GM23248 (cell line): ENCODE measurements at places on chromosomes 1 and 21. TPM values are rescaled to one million over a fixed set of nuclear protein-coding genes. Genes with fewer than 3 reads are reported as not detected.

- no peak for DNase-seq
These were observed 13.2 kb downstream of the ESRRG start for GRCh38 chr1:216710055-216710454.

- peak; percentile 87 for DNase-seq
These were observed 98.8 kb downstream of the RASAL2 start for GRCh38 chr1:178192686-178193085.

GRCh38 chr1:101142244-101142643 lies 94.6 kb upstream of the S1PR1 start:
- no peak for DNase-seq

- peak; percentile 93 for DNase-seq
These were observed 738.5 kb upstream of the CHRM3 start for GRCh38 chr1:238647877-238648276.

- peak; percentile 20 for DNase-seq
These were observed 47.5 kb downstream of the OLFML3 start for GRCh38 chr1:114026797-114027196.

DNA sequence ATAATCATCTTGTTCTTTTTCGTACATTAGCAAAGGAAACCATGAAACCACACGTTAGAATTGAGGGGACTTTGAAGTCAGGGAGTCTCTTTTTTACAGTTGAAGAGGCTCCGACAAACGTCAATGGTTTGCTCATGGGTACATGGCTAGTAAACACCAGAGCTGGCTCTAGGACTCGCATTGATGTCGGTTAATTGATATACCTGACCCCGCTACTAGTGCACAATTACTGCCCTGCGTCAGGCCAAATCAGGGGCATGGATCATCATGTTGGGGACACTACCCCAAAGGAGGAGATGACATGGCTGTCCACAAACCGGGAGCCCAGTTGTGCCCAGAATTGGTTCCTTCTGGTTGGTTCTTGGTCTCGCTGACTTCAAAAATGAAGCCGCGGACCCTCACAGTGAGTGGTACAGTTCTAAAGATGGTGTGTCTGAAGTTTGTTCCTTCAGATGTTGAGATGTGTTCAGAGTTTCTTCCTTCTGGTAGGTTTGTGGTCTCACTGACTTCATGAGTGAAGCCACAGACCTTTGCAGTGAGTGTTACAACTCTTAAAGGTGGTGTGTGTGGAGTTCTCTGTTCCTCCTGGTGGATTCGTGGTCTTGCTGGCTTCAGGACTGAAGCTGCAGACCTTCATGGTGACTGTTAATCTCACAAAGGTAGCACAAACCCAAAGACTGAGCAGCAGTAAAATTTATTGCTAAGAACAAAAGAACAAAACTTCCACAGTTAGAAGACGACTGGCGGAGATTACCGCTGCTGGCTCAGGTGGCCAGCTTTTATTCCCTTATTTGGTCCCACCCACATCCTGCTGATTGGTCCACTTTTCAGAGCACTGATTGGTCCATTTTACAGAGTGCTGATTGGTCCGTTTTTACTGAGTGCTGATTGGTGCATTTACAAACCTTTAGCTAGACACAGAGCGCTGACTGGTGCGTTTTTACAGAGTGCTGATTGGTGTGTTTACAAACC lies 126.9 kb upstream of the ERRFI1 start:
- DNase-seq = no peak

DNA sequence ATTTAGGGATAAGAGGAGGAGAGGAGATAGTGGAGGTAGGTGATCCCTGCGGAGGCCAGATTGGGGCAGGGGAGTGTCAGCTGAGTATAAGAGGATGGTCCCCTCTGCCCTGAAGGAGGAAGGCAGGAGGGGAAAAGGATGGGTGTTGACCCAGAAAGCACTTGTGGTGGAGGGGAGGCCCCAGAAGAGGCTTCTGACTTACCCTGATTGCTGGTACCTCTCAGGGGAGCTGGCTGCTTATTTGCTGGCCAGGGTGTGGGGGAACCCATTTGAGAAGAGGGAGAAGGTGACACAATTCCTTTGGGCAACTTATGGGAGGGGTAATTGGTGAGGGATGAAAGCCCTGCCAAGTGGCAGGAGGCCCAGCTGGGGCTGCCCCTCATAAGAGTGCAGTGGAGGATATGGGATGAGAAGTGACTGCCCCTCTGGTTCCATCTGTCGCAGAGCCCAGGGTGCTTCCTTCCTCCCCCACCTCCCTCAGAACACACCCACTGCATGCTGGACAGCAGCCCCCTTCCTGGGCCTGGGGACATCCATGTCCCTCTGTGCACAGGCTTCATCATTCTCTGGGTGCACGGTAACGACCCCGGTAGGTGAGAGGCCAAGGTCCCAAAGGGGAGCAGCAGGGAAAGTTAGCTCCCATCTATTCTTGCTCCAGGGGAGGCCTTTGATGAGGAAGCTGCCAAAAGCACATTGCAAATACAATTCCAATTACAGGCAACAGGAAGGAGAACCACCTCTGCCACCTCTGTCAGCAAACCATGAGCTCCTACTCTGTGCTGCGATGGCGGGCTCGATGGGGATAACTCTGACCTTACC lies 1.4 kb upstream of the PCSK9 start:
- no peak for DNase-seq

GRCh38 chr1:212442408-212442807 lies 9.7 kb downstream of the NENF start:
- no peak for DNase-seq

DNA sequence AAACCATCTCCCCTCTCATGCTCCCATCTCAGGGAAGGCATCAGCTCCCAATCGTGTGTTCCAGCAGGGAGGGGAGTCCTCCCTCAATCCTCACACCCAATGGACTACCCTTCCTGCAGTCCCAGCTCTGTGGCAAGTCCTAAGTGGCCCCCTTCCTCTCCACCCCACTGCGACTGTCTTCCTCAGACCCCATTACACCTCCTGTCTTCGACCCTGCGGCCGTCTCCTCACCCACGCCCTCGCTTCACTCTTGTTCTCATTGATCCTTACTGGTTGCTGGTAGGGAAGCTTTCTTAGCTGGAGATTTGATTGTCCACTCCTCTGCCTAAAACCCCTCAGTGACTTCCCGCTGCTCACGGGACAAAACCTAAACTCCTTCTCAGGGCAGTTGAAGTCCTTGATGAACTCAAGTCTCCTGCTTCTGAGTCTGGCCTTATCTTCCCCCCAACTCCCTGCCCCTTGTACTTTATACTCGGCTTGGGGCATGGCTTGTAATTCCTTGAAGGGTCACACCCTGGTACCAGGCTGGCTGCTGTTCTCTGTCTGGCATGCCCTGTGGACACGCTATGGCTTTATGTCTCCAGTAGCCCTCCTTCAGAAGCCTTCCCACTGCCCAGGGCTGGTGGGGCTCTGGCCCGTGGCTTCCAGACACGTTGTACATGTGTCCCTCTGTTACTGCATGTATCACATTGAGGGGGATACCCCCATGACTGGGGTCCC lies 2.3 kb upstream of the EPS8L3 start:
- no peak for DNase-seq

DNA sequence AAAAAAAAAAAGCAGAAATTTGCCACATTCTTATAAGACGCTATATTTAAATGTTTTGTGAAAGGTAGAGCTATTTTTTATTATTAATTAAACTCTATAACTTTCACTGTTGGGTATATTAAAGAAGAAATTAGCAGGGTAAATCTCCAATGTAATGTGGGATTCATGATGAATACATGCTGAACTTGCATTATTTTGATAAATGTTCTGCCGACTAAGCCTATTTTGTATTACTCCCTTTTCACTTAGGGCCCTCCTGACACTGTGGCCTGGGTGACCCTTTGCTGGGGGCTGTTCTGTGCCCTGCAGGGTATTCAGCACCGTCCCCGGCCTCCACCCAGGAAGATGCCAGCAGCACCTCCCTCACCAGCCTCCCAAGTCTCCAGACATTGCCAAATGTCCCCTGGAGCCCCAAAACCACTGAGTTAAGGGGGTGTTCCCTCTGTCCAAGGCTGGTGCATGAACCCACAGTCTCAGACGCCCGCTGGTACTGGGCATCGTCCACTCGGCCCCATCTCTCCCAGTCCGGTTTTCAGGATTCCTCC lies 22.5 kb downstream of the RSPH1 start:
- no peak for DNase-seq

DNA sequence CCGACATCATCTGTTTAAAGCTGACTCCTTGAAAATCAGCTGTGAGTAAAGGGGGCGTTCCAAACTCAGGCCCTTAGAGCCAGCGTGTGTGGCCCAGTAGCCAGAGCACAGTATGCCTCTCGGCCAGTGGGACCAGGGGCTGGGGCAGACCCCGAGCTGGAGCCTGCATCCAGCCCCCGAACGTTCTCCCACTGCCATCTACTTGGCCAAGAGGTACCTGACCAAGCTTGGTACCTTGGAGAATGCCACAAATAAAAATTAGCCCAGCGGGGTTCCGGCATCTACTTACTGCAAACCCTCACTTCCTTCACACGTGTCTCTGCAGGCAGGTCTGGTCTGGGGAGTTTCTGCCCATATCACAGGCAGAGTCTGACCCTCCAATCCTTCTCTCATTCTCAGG lies 56.7 kb upstream of the COL6A2 start:
- no peak for DNase-seq

DNA sequence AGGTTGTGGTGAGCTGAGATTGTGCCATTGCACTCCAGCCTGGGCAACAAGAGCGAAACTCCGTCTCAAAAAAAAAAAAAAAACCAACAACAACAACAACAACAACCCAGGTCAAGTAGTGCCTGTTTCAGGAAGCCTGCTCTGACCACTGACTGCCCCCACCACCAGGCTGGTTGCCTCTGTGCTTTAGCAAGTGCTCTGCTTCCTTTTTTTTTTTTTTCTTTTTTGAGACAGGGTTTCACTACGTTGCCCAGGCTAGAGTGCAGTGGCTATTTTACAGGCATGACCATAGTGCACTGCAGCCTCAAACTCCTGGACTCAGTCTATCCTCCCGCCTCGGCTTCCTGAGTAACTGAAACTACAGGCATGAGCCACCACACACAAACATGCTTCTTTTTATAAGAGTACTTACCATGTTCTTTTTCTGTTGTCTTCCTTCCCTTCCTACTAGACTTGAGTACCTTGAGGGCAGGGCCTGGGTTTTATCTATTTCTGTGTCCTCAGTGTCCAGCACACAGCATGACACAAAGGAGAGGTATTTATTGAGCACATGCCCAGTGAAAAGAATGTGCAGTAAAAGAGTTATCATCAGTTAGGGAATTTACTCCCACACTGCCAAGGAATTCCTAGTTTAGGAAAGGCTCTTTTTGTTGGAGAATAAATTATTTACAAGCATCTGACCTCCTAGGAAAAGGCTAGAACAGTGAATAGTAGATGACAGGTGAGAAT lies 9.9 kb upstream of the COA7 start:
- DNase-seq = peak; percentile 77

GRCh38 chr1:227841096-227841495 lies 25.6 kb downstream of the PRSS38 start:
- no peak for DNase-seq

- no peak for DNase-seq
These were observed 20.0 kb upstream of the CNN3 start for GRCh38 chr1:94946886-94947285.

DNA sequence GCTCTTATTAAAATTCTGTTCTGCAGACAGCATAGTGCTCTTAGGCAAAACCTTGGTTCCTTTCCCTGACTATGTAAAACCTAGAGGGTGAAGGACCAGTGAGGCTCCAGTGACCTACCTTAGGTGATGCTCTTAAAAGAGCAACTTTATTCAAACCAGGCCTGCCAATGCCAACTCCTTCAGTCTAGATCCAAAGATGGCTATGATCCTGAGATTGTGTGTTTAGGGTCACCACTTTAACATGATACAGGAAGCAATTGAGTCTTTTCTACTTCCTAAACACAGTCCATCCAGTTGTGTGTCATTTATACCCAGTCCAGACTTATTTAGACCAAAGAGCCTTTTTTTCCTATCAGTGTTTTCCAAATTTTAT lies 10.8 kb downstream of the MCL1 start:
- DNase-seq = no peak

- peak; percentile 64 for DNase-seq
These were observed 4.5 kb upstream of the DDR2 start for GRCh38 chr1:162627662-162628296.

- peak; percentile 81 for DNase-seq
These were observed 347.8 kb downstream of the DUSP10 start for GRCh38 chr1:221394011-221394544.

DNA sequence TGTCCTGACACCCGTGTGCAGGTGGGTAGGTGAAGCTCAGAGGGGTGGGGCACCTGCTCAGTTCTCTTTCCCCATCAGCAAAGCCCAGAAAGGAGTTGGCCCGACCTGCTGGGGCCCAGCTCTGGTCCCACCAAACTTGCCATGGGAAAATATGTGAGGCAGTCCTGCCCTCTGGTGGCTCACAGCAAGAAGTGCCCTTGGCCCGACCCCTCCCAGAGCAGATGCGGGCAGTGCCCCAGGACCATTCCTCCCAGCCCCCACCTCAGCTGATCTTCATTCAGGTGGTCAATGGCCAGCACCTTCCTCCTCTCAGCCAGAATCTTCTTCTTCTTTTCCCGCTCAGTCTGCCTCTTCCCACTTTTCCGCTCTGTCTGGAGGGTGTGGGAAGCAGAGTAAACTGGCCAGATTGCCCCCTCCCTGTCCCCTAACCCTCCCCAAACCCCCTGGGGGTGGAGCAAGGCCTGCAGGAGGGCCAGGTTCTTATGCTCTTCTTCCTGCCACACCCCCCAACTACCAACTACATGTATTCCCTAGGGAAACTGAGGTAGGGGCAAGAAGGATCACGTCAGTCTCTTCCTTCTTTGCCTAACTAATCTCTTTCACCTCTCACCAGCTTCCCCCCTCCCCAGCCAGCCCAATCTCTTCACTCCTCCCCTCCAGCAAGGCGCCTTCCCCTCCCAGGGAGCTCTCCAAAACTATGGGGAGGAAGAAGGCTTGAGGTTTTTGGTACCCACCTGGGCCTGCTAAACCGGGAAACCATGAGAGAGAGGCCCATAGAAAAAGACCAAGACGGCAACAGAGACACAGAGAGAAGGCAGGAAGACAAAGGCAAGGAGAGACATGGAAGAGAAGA lies 15.6 kb downstream of the TNNT2 start:
- DNase-seq = peak; percentile 68

DNA sequence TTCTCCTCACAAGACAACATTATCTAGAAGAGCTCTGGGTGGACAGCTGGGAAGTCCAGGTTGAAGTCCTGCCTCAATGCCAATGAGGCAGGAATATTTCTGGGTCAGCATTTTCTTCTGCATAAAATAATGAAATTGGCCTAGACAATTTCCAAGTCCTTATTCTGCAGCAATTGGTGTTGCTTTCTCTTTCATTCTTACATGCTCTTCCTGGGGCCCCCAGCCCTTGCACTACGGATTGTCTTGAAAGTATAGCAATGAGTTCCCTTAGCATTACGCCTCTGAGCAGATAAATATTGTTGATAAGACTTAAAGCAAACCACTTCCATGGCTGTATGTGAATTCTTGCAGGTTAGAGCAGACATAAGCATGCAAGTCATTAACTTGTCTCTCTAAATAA lies 188.5 kb downstream of the TGFBR3 start:
- DNase-seq = no peak

Gene FAM72B
- 0.51 and 1.9 TPM in 2 replicates for total RNA-seq

Gene FMO4
- total RNA-seq = 1.6 and 1.7 TPM in 2 replicates

Gene C1orf198
- total RNA-seq = 108 and 123 TPM in 2 replicates

Gene SH2D5
- 1.0 and 1.4 TPM in 2 replicates for total RNA-seq

Gene DMRTA2
- total RNA-seq = not detected in 2 replicates

Gene PPFIA4
- total RNA-seq = 13.6 and 16.1 TPM in 2 replicates

Gene CRP
- not detected in 2 replicates for total RNA-seq

Gene TMEM269
- not detected in 2 replicates for total RNA-seq
